Hepatocyte (in vitro differentiated cells): ENCODE measurements at places on chromosomes 2 and 18.

GRCh38 chr2:232584238-232584637 is 33.7 kb downstream of the EIF4E2 start:
- no peak for DNase-seq

DNA sequence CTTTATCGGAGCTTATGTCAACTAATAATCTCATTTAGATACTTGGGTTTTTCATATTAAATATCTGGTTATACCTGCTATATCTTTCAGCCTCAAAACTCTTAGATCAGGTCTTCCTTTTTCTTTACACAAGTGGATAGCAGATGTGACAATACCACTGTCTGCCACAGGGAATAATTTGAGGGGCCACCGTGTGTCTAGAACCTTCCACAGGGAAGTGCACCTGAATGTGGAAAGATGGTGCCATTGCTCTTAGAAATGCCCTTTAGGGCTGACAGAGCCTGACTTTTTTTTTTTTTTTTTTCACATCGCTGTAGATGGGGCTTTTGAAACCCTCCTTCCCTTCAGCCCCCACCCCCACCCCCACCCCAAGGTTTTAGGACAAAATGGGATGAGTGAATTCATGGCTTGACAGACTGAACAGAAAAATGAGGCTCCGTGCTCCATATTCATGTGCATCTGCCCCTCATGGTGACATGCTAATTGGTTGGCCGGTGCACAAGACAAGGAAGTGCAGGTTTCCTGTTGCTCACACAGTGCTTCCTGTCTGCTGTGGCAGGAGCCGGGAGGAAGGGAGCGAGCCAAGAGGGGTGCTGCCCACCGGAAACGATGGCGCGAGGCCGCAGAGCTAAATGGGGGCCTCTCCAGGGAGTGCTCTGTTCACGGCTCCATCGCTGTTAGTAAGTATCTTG is 246.0 kb downstream of the LDLRAD4 start:
- DNase-seq: no peak

- no peak for DNase-seq
Observed at GRCh38 chr18:34695310-34695709, 14.8 kb upstream of the DTNA start.

DNA sequence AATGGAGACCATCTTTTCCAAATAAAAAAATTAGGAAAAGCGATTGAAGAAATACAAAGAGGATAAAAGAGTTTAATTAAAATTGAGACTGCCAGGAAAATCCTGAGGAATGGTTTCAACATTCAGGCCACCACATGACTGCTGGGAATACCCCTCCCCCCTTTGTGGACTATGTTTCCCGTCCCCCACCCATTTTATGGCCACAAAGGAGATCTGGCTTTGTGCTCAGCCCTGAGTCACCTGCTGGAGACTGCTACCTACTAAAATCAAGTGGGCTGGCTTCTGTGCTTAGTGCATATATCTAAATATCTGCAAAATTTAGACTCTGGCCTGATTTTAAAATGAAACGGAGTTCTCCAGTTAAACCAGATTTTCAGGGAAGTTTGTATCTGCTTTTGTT is 10.1 kb downstream of the RND3 start:
- peak; percentile 79 for DNase-seq

DNA sequence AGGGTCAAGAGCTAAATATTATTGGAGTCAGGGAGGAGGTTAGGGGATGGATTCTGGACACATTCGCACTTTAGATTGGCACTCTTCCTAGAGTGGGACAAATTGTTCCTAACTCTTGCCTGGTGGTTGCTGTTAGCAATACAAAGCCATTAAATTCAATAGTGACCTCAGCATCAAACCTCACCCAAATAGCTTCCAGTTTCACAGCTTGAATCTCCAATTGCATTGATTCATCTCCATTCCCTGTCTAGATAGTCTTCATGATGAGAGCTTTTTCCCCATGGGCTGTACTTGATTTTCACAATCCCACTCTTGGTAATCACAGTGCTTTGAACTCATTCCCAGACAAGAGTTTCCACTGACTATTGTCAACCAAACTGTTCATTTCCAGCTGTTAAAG is 585.9 kb upstream of the SYT4 start:
- DNase-seq: no peak

- peak; percentile 73 for DNase-seq
Observed at GRCh38 chr2:55168221-55169154, 63.6 kb downstream of the CLHC1 start.

GRCh38 chr2:58686776-58687175 is 445.7 kb upstream of the FANCL start:
- no peak for DNase-seq

DNA sequence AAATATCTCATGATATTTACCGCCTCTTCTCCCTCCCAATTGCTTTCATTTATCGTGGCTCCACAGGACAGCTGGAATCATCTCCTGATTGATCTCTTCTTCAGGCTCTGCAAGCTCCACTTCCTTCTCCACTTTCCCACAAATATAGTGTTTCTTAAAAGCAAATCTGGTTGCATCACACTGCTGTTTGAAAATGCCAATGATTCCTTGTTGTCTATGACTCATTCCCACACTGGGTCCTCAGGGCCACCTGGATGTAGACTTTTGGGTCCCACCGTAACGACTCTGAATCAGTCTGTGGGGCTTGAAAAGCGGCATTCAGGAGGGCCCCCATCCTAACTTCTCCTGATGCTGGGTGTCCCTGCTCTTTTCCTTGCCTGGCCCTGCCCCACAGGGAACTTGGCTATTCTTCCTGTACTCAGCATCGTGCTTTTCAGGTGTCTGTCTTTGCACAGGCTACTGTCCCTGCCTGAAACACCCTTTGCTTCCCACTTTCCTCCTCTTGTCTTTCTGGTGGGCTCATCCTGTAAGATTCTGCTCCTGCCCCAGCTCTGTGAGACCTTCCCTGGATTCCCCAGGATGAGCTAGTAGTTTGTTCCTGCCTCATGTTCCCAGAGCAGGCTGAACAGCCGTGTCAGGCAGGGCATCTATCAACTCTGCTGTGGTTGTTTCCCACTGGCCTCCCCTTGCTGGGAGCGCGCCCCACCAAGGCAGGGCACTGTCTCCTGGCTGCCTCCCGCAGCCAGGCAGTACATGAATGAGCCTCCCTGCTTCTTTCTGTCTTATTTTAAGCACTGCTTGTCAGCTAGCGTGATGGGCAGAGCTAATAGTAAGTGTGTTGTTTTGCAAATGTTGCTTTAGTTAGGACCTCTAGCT is 111.9 kb downstream of the KCTD1 start:
- peak; percentile 35 for DNase-seq

DNA sequence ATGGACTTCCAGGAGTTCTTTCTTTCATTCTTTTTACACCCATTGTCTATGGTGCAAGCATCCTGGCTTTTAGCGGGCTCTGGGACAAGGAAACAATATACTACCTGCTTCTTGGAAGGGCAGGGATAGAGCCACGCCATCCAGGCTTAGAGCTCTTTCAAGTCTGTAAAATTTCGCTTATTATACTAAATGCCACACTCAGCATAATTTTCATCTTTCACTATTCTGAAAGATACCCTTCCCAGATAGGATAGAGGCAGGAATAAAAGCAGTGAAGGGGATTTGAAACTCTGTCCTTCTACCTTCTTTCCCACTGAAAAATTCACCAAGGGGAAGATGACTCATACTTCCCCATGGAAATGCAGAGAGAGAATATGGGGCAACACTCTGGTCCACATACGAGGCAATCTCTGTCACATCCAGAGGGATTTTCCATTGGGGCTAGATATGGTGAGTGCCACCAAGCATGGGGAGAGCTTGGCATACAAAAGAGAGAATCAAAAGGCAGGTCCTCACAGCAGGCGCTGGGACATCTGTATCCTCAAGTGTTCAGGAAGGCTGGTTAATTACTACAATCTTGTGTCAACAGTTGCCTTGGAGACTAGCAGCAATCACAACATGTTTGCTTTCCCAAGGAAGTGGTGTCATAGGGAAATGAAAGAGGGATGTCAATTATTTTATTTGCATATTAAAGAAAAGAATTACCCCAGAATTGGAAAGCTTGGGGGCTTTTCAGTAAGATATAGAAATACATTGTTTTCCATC is 127.6 kb downstream of the TDRD15 start:
- peak; percentile 22 for DNase-seq

GRCh38 chr2:196233021-196233804 is 61.8 kb upstream of the STK17B start:
- peak; percentile 46 for DNase-seq

GRCh38 chr18:63819786-63820185 is 44.6 kb downstream of the SERPINB7 start:
- no peak for DNase-seq

DNA sequence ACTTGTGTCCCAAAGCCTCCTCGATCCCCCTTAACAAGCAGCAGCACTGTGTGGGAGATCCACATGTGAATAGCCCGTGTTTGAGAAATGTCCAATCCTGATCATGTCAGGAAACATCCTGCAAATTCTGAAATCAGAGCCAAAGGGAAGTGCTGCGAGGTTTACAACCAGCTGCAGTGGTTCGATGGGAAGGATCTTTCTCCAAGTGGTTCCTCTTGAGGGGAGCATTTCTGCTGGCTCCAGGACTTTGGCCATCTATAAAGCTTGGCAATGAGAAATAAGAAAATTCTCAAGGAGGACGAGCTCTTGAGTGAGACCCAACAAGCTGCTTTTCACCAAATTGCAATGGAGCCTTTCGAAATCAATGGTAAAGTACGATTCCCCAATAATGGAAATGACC is at the start of gene MARCO:
Gene MARCO, plus strand, starts transcription at position 164 of the 400 bp plus-strand sequence. Its CDS starts 107 bp downstream, at position 271.
- DNase-seq: no peak

DNA sequence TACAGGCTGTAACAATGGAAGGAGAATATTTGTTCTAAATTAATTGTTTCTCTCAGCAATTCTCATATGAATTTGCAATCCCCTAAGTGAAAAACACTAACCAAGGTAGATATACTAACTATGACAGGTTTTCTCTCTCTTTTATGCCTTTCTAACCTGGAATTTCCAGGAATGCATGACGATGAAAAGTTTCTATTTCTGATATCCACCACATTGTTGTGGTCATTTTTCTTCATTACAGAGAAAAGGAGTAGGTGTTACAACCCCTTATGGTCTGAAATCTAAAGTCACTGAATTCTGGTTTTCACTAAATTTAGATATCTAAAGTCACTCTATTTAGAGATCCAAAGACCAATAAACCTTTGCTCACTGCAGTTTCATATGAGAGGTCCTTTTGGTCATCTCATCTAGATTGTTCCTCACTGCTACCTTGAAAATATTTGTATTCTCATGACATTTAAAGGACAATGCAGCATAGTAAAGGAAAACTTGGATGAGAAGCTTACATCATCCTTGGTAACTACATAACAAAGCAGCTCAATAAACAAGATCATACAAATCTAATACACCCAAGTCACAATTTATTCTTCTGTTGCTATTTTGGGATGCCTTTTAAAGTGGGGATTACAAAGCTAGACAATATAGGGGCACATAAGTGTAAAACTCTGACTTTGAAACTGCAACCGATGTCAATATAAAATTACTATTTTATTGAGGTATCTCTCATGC is 85.8 kb downstream of the TCF4 start:
- DNase-seq: no peak

- DNase-seq: no peak
Observed at GRCh38 chr2:98253461-98254070, 92.7 kb upstream of the CNGA3 start.

DNA sequence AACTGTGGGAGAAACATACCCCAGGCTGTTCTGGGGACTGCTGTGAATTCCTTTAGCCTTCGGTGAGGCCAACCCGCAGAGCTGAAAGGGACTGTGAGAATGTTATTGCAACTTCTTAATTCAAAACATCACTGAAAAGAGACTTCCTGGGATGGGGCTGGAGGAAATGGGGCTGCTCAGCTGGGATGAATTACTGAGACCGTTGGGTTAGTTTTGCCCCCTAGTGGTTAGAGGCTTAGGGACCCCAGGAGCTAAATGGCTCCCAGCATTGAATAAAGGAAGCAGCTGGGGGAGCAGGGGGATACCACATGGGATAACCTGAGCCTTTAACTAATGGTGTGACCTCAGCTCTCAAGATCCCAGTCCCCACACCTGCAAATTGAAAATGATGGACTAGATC is 941.1 kb upstream of the FANCL start:
- peak; percentile 61 for DNase-seq

DNA sequence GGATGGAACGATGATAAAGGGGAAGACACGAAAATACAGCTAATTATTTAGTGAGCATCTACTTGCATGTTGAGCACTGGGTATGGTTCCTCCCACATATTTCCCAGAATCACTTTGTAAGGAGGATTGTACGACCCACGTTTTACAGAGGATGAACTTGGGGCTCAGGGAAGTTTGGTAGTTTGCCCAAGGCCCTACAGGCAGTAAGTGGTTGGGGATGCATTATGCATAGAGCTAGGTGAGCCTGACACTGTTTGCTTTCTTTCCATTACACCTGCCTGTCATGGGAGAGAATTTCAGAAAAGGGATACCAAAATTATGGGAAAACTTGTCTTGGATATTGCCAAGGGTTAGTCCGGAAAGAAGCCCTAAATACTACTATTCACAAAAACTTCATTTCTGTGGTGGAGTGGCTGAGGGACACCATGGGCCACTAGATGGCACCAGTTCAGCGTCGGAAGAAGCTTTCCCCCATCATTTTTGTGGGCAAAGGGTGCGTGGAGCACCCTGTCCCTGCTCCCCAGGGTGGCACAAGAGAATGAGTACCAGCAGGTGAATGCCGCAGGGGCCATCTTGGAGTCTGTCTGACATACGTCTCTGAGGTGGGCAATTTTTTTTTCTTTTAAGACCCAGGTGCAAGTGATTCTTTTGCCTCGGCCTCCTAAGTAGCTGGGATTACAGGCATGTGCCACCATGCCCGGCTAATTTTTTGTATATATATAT is 23.5 kb upstream of the C18orf32 start:
- DNase-seq: peak; percentile 72

DNA sequence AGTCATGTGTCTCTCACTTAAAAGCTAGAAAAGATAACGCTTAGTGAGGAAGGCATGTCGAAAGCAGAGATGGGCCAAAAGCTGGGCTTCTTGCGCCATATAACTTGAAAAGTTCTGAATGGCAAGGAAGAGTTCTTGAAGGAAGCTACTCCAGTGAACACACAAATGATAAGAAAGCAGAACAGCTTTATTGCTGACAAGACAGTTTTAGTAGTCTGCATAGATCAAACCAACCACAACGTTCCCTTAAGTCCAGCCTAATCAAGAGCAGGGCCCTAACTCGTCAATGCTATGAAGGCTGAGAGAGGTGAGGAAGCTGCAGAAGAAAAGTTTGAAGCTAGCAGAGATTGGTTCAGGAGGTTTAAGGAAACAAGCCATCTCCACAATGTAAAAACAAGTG is 55.7 kb downstream of the GALNT1 start:
- no peak for DNase-seq

GRCh38 chr2:25310965-25311864 is 30.5 kb downstream of the DNMT3A start:
- DNase-seq: no peak

DNA sequence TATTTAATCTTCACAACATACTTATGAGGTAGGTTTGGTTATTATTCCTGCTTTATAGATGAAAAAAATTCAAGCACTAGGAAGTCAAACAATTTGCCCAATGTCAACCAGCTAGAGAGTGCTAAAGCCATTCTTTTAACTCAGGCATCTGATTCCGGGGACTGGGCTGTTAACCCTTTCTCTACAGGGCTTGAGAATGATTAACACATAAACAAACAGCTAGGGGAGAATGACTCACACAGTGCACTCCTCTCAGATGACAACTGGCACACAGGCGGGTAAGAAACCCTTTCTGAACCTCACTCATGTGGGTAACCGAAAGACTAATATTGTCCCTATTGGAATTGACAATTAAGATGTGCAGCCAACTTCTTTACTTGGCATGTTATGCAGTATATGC is 86.3 kb upstream of the FSHR start:
- DNase-seq: peak; percentile 44

GRCh38 chr2:705971-706511 is 28.8 kb upstream of the TMEM18 start:
- DNase-seq: no peak
